ENCODE measurements at places on chromosomes 6 and 20.

GRCh38 chr6:134619077-134619476, 301.2 kb upstream of the SGK1 start:
- no peak for DNase-seq

DNA sequence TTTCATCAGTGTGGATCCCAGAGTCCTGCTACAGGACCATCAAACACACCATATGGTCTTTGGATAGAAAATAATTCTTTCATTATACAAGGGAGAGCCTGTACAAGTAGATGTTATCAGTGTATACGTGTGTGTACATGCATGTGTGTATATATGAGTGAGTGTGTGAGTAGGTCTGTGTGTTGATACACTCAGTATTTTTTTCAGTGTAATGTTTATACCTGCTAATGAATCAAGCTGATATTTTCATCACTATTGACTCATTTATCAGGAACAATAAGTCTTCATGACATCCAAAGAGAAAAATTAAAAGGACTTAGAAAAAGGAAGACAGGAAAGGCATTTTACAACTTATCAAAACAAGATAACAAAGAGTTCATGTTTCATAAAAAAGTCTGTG, 66.5 kb downstream of the EPM2A start:
- DNase-seq = no peak

DNA sequence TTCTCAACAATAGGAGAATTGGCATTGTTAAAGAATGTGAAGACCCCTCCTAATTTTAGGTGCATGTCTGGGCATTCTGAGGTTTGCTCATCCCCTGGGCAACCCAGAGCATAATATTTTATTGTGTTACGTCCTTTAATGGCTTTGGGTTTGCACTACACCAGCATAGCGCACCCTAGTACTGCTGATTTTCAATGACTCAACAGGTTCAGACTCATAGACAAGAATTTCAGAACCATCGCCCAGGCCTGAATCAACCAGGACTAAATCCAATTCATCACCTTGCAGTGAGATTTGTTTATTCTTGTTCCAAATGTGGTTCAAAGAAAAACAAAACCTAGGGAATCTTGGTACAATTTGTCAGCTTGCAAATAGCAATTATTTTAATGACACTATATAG, 137.8 kb upstream of the PHACTR1 start:
- no peak for DNase-seq

DNA sequence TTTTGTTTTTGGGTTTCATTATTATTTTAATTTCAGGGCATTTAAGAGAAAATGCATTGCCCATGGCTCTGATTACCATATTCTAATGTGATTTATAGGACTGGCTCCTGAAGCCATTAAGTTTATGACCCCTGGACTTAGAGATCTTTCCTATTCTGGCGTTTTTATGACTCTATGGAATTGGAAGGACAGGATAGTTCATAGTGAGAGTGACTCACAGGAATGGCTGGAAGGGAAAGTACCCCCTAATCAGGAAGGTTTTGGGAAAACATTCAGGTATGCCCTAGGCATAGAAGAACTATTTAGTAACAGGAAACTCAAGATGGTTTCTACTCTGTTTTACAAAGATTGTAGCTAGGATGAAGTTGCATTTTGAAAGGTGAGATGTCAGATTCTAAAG, 108.6 kb upstream of the SLC2A12 start:
- DNase-seq = no peak

DNA sequence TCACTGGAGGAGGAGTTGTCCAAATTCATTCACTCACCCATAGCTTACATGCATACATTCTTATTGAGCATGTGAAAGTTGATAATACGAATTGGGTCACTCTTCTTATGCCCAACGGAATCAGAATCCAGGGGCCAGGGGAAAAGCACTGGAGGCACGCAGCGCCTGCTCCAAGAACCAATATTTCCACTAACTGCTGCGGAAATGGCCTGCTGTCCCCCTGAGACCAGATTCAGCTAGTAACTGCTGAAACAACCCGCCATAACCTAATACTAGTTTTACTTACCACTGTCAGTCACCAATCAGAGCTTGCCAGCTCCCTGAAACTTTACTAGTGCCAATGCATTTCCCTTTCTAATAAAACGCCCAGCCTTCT, 641 bp upstream of the FKBP1A start:
- DNase-seq = no peak

- no peak for DNase-seq
These were observed 205.1 kb downstream of the ZDHHC14 start for GRCh38 chr6:157586088-157586414.

DNA sequence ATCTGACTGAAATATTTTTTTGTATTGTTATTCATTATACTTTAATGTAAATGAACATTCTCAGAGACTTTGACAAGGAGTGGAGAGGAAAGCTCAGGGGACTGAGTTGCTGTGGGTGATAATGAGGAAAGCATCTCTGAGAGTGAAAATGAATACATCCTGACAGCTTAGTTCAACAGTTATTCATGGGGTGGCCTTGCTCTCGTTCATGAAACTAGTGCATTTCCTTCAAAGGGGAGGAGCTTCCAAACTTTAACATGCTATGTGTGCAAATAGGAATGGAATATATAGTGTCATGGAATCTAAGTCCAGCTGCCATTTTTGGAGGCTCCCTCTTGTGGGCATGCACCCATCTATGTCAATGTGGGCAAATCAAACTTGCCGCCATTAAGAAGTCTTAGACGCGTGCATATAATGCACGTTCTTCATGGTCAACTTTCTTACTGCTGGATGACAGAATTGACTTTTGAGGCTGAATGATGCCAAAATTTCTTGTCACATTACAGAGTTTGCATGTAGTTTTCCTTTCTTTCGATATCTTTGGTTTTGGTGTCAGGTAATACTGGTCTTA, 124.3 kb upstream of the TMEM170B start:
- DNase-seq = no peak

- no peak for DNase-seq
These were observed 259.6 kb upstream of the PLN start for GRCh38 chr6:118288355-118289124.

GRCh38 chr6:91664327-91664959, 1077.6 kb upstream of the MAP3K7 start:
- DNase-seq = no peak

DNA sequence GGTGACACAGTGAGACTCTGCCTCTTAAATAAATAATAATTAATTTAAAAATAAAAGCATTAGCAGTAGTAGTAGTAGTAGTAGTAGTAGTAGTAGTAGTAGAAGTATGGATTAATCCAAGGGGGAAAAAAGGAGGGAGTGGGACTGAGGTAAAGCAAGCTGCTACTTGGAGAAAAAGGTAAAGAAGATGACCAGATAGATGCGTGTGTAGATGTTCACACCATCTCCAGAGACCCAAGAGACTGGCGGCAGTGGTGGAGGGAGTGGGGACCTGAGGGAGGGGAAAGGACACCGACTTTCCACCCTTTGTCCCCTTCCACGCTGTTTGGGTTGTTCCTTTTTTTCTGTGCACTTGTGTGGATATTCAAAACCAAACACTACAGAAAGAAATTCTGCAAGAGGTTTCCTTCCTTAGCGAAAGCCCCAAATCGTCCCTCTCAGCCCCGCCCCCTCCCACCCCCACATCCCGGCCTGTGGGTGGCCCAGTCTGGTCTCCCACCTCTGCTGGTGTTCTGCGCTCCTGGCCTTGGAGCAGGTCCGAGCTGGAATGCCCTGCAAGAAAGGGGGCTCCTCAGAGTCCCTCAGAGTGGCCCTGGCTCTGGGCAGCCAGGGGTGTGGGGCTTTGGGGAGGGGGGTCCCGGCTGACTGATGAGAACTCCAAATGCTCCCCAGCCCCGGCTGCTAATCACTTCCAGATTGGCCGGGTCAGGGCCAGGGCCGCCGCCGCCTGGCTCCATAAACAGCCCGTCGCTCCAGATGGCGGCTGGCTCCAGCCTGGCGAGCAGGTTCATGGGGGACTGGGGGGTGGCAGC, 60.2 kb downstream of the UBE2V1 start:
- DNase-seq = no peak

DNA sequence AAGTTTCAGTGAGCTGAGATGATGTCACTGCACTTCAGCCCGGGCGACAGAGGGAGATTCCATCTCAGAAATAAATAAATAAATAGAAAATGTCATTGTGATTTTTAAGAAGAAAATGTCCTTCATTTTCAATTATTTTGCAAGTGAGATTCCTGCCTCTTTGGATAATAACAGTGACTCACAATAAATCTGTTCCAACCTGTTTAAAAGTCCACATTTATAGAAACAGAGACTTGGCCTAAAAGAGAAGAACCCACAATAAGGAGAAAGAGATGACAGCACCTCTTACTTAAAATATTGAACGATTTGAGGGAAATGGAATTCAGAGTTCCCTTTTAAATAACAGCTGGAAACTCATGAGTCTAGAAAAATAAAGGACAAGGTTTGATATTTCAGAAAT, 373.4 kb upstream of the NOX3 start:
- DNase-seq = no peak

DNA sequence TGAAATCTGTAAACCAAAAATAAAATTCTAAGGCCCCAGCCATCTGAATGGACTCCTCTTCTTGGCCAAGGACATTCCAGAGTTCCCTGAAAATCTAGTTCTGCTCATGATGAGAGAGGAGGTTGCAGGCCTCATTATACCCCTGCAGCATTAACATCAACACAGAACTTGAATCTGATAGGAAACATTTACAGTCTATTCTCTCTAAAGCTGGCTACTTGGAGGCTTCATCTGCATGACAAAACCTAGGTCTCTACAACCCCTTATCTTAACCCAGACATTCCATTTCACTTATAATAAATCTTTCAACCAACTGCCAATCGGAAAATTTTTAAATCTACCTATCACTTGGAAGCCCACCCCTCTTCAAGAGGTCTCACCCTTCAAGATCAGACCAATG, 15.7 kb downstream of the RTN4IP1 start:
- DNase-seq = peak; percentile 40

DNA sequence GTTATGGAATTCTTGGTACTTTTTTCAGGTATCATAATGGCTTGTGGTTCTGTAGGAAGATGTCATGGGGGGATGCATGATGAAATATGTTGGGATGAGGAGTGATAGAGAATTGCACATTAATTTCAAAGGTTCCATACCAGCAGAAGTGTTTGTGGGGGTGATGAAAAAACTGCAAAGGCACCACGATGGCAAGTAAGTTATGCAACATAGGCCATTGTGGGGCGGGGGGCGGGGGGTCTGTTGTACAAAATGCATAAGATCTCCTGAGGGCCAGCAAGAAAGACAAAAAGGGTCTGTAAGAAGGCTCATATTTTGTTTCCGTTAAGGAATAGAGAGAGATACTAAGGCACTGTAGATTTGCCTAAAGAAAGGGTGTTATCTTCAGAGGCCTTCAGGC, 26.2 kb downstream of the PLEKHG1 start:
- DNase-seq = no peak

DNA sequence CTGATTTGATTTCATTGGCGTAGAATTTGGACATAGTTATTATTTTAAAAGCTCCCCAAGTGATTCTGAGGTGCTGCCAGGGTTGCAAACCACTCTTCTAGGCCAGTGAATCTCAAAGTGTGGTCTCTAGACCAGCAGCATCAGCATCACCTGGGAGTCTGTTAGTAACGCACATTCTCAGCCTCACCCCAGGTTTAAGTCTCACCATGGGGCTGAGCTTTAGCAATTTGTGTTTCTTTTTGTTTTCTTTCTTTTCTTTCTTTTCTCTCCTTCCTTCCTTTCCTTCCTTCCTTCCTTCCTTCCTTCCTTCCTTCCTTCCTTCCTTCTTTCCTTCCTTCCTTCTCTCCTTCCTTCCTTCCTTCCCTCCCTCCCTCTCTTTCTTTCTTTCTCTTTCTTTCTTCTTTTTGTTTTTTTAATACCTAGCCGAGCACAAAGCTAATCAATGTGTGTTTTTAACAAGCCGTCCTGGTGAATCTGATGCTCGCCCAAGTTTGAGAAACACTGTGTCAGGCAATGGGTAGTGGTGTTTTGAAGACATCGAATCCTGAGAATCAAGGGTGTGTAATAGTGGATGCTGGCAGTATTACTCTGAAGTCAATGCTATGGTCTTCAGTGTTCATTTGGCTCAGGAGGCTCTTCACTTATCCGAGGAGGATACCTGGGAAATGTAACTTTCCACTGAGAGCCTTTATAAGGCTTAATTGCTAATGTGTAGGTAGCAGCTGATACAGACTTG, 104.9 kb downstream of the SLX4IP start:
- DNase-seq = no peak

- no peak for DNase-seq
These were observed 23.8 kb downstream of the DCBLD1 start for GRCh38 chr6:117506180-117506835.

DNA sequence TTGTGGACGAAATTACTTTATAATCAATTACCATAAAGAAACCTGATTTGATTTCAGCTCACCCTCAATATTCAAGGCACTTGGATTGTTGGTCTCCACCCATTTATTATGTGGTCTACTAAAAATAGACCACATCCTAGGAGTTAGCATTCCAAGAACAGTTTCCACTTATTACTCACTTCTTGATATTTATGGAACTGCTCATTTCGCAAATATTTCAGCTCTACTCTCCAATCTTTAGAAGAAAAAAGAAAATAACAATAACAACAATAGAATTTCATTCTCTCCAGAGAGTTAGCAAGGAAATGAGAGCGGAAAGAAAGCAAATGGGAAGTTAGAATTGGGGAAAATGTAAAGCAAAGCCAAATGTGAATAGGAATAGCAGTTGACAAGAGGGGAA, 26.2 kb upstream of the HDAC2 start:
- DNase-seq = no peak

GRCh38 chr6:24847402-24847801, 48.7 kb upstream of the ARMH2 start:
- DNase-seq = no peak

DNA sequence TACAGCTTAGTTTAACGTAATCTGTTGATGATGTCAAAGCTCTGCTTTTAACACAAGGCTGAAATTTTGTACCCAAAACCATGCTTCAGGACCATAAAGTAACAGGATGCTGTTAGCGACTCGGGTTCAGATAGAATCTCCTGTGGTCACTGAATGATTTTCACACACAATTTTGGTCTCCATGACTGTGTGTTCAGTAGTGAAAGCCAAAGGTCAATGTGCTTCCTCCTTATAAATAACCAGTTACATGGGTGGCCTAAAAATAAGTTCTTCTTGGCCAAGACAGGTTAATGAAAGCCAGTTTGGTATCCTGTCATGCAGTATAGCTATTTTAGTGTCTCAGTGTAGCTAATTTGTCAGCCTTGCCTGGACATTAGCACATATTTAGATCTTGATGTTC, 19.1 kb upstream of the LOC128125822 start:
- no peak for DNase-seq

DNA sequence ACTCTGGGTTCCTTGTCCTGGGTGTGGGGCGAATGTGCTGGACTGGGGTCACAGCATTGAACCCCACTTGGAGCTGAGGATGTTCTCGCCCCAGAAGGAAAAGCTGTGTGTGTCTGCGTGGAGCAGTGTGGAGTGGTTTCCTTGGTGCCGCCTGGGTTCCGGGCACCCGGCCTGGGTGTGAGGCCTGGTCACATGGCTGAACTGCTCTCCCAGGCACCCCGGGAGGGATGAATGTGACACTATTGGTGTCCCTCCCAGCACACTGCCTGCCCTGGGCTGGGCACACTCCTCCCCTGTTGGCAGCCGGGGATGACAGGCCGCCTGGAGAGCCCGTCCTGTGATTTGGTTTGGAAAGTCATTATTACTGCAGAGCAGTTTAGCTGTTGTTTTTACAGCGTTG, 12.3 kb downstream of the MYT1 start:
- DNase-seq = no peak

Data from iPS DF 19.7 (cell line).